Activated naive CD4-positive, alpha-beta T cell treated with Interleukin-2 at 50 U/mL for 16 hours (primary cell): ENCODE measurements at places on chromosomes 1 and 21.

DNA sequence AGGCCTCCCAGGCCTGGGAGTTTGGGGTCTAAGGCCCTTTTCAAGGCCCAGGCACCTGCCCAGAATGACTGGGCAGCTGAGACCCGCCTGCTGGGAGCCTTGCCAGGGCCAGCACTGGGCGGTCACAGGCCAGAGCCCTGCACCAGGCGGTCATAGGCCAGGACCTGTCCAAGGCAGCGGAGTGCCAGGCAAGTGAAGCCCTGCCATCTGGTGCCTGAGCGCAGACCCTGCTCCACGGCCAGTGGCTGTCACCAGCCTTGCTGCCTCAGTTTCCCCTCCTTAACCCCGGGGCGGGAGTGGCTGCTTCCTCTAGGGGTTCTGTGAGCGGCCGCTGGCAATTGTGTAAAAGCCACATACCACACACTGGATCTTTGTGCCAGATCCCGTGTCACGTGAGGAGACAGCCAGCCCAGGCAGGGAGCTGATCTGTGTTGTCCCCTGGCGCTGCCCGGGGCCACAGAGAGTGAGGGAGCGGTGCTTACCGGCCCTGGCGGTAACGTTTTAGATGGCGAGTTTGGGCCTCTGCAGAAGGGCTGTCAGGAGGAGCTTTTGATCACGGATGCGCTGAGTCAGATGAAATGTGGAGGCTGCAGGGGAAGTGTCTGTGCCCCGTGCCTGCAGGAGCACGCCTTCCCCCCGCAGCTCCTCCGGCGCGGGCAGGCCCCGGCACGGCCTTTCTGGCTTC lies 4.6 kb downstream of the COL18A1 start:
- no peak for DNase-seq

DNA sequence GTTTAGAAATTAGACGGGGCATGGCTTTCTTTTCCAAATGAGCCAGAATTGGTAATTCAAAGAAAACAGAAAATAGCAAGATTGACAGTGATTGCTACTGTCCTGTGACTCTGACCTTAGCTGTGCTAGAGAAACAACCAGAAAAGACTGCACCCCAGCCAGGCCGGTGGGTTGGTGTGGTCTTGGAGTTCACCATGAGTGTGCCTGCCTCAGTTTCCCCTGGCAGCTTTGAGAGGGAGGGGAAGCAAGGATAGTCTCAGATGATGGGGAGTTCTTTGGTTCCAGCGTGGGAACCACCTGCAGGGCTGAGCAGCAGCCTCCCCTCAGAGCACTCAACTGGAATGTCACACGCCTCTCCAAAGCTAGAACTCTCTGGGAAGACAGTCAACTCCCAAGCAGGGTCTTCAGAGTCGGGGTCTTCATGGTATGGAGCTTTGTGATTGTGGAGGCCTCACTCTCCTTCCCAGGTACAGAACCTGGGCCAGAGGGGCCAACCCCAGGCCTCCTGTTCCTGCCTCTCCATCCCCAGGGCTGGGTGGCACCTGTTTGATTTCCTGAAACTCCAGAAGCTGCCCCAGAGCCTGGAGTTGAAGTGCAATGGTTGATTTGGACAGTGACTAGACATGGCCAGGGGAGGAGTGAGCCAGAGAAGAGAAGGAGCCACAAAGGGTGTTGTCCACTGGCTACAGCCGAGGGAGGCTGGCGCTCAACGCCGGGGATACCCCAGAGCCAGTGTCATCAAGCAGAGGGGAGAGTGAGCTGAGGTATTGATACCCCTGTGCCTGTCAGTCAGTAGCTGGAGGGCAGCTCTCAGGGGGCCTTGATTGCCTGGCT lies 35.7 kb downstream of the SIM2 start:
- no peak for DNase-seq

GRCh38 chr21:41636636-41637630 lies 129.0 kb upstream of the TMPRSS2 start:
- no peak for DNase-seq

GRCh38 chr1:90925928-90926869 lies 95.6 kb downstream of the ZNF644 start:
- DNase-seq = no peak

DNA sequence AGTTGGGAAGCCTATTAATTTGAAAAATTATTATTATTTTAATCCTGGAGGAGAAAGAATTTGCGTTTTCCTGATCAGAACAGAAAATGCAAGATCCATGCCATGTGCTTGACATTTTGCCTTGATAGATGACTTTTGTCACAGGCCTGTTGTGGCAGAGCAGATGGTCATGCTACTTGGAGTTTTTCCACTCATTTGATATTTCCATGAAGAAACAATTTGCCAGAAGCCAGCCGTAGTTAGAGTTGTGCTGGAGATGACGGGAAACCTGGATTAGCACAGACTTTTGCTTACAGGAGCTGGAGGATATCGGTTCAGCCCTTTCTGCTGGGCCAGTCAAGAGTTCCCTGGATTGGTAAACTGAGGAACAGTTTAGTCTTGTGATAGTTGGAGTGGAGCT lies 3.2 kb downstream of the RCAN3 start:
- no peak for DNase-seq

DNA sequence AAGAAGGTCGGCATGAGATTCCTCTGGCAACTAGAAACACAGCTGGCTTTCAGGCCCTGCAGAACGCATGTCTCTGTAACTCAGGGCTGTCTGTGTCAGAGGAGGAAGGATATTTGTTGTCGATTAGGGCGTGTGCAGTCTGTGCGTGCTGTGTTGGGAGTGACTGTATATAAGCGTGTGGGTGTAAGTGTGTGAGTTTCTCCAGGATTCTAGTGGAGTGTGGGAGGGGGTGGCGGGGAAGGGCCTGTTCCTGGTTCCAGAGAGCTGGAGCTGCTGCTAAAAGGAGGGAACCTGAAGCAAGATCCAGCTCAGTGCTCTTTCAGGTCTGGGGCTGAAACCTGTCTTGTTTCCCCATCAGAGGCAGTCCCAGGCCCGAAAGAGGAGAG lies 74.3 kb downstream of the SLC16A1 start:
- no peak for DNase-seq
